ENCODE measurements at places on chromosomes 1 and 21.

GRCh38 chr1:218480588-218481099, 135.5 kb downstream of the TGFB2 start:
- DNase-seq: no peak

- no peak for DNase-seq
Observed at GRCh38 chr21:44695184-44695583, 1.8 kb upstream of the KRTAP10-12 start.

DNA sequence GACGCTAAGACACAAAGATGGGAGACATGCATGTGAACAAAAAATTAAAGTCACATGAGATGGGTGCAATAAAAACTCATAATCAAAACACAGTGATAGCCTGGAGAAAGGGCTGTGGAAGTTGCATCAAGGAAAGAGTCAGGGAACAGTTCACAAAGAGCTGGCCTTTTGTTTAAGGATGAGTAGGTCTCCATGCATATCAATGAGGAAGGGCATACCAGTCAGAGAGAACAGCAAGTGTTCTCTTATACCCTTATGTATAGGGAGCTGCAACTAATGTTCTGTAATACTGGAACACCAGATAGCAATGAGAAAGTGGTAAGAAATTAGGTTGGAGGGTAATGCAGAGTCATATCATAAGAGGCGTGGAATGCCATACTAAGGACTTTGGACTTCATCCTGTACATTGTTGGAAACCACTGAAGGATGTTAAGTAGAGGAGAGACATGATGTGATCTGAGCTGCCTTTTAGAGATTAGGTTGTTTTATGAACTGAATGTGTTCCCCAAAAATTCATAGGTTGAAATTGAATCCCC, 46.7 kb upstream of the SAMD13 start:
- DNase-seq: no peak

GRCh38 chr1:58921751-58922150, 137.9 kb upstream of the JUN start:
- no peak for DNase-seq

GRCh38 chr1:16986962-16987361, 6.5 kb upstream of the MFAP2 start:
- no peak for DNase-seq

GRCh38 chr21:44432841-44433790, 22.2 kb upstream of the LRRC3 start:
- no peak for DNase-seq

- no peak for DNase-seq
Observed at GRCh38 chr21:45308194-45309068, 20.7 kb upstream of the POFUT2 start.

DNA sequence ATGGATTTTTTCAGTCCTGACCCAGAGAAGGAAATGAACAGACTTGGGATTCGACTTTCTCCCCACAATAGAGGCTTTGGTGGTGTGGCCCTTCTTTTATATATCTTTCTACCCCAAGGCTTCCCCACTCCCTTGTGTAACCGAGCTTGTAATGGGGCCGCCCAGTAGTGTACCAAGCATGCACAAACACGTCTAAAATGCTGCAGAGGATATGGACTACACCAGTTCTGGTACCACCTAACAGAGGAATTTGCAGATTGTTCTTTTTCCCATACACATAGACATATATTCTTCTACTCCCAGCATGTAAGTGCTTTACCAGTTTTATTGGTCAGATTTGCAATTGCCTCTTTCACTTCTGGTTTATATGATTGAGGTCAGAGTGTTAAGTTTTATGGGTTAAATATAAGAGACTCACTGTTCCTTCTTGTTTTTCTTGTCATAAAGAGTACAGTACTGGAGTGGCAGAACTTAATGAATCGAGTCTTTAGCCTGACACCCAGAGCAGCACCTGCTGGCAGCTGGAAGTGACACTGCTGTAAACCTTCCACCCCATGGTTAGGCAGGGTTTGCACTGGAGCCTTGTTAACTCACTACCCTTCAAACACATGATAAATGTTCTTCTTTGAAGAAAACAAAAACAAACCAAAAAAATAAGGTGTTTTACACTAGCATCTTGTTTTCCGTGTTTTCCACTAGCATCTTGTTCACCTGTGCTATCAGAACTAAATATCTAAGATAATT, 198.6 kb downstream of the PTPRC start:
- no peak for DNase-seq

GRCh38 chr1:167443757-167444156, 74.6 kb downstream of the CD247 start:
- DNase-seq: no peak
